ENCODE measurements at places on chromosomes 1 and 21.

DNA sequence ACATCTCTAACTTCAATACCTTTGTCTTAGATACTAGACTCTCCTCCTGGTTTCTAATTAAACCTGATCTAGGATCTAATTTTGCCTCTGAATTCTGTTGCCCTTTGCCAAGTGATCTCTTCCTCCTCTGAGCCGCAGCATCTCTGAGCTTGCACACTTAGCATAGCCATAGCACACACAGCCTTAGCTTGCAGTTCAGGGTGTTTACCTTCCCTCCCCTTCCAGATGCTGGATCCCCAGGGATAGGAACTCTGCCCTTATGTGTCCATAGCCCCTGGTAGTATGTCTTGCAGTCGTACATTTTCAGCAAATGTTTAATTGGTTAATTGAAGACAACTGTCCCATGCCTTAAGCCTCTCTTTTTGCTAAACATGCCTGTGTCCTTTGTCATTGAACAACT is 30.3 kb downstream of the SELL start:
- no peak for DNase-seq

GRCh38 chr21:46553993-46554392 is 50.9 kb downstream of the S100B start:
- DNase-seq, result no peak

GRCh38 chr1:214685906-214686305 is 82.9 kb downstream of the CENPF start:
- no peak for DNase-seq

- no peak for DNase-seq
Observed at GRCh38 chr1:52556641-52557360, 3.9 kb upstream of the TUT4 start.

GRCh38 chr1:59504276-59504675 is 207.4 kb downstream of the FGGY start:
- no peak for DNase-seq

- no peak for DNase-seq
Observed at GRCh38 chr1:235854347-235854746, 12.4 kb downstream of the LYST start.

- no peak for DNase-seq
Observed at GRCh38 chr1:117003223-117003875, 1.8 kb downstream of the CD101 start.

DNA sequence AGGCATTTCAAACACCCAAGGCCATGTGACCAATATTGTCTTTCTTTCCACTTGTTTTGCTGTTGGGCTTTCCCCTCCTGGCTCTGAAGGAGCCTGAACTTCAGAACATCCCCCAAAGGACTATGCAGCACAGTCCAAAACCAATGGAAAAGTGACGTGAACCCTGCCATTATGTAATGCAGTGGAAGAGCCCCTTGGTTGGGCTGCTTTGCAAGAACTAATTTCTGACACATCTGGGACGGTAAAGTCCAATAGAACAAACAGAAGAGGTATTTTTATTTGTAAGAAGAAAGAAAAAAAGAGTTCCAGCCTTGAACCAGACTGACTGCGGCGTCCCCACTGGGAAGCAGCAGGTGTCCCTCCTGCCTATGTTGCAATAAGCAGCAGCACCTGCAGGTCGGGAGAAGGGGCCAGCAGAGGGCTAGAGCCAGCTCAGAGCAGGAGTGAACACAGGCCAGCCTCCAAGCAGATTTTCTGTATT is 116.7 kb downstream of the CDC7 start:
- no peak for DNase-seq

DNA sequence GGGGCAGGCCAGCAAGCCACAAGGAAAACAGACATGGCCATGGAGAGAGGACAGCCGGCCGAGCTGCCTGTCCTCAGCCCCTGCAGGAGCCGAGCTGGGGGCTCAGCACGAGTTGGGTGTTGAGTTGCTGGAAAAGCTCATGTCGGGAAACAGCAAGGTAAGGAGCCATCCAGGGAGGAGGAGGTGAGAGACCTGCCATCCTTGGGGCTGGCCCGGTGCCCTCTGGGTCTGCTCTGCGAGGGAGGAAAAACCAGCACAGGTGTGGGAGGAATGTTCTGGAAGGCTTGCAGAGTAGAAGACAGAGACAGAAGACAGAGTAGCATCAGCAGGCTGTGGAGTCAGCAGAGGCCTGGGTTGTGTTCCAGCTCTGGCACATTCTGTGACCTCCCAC is 548.8 kb downstream of the PTPRU start:
- DNase-seq, result no peak

DNA sequence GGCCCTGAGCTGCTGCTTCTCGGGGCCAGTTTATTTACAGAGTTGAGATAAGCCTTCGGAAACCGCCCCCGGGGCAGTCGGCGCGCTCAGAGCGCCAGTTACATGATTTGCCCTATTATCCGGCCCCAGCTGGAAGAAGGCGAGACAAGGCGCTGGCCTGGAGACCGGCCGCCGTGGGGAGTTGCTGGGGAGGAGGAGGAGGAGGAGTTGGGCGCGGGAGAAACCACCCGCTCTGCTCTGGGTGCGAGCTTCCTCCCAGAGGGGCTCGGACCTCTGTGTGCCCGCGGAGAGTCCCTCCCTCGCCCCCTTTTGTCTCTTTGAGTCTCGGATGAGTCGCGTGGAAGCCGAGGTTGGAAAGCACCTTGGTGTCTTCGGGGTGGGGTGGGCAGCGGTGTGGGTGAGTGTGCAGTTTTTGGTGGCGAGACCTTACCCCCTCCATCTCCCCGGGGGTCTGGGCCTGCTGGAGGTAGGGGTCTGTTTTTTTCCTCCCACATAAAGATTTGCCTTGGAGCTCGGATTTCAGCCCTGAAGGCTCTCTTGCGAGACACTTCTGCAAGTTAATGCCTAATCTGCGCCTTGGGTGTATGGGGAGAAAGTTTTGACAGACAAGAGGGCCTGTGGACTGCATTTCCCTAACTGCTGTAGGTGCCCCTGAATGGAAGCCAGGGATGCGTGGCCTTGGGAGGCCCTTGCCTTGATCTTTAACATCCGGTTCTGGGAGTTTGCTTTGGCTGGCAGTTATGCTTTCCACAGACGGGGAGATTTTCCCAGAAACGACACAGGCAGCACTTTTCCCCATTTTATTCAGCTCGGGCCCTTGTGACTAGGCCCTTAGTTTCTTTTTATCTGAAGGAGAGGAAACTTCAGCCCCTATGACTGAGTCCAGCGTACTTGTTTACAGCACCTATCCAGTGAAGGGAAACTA is 80.0 kb downstream of the NDUFS5 start:
- DNase-seq, result no peak

- no peak for DNase-seq
Observed at GRCh38 chr1:22920026-22920733, 52.5 kb downstream of the LACTBL1 start.

DNA sequence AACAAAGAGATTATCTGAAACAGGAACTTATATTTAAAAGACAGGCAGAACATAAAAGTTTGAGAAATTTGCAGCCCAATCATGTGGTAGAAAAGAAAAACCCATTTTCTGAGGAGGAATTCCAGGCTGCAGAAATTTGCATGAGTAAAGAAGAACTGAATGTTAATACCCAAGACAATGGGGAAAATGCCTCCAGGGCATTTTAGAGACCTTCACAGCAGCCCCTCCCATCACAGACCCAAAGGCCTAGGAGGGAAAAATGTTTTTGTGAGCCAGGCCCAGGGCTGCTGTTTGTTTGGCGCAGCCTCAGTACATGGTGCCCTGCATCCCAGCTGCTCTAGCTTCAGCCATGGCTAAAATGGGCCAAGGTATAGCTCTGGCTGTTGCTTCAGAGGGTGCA is 554.3 kb upstream of the CHRM3 start:
- no peak for DNase-seq

DNA sequence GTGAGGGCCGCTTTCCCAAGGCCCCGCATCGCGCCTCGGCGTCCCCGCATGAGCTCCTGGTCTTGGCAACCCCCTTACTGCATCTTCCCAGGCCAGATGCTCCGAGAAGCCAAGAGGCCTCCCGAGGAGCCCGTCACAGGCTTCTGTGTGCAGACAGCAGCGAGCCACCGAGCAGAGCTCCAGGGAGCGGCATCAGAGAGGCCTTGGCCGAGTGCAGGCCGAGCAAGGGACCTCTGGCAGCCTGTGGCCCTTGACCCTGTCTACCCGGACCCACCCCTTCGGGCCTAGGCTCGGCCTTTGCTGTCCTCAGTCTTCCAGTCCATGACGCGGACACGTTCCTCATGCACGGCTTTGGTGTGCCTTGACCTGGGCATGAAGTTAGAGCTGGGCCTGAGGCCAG is 63.5 kb downstream of the MORN1 start:
- DNase-seq, result no peak

DNA sequence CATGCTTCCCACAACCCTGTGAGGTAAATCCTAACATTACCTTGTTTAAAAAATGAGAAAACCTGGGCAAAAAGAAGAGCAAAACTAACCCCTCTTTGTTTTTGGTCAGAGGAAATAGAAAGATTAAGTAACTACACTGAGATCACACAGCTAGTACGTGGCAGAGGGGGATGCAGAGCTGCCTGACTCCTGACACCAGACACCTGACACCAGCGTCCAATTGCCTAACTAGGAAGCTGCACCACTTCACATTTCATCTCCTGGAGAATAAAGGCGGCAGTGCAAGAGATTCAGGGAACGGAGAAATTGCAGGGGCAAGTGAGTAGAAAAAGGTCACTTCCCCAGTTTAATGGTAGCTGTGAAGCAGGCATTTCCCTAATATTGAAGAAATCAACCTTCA is 229.3 kb upstream of the PTBP2 start:
- DNase-seq, result no peak

- no peak for DNase-seq
Observed at GRCh38 chr1:152543820-152544219, 22.8 kb downstream of the LCE3E start.

DNA sequence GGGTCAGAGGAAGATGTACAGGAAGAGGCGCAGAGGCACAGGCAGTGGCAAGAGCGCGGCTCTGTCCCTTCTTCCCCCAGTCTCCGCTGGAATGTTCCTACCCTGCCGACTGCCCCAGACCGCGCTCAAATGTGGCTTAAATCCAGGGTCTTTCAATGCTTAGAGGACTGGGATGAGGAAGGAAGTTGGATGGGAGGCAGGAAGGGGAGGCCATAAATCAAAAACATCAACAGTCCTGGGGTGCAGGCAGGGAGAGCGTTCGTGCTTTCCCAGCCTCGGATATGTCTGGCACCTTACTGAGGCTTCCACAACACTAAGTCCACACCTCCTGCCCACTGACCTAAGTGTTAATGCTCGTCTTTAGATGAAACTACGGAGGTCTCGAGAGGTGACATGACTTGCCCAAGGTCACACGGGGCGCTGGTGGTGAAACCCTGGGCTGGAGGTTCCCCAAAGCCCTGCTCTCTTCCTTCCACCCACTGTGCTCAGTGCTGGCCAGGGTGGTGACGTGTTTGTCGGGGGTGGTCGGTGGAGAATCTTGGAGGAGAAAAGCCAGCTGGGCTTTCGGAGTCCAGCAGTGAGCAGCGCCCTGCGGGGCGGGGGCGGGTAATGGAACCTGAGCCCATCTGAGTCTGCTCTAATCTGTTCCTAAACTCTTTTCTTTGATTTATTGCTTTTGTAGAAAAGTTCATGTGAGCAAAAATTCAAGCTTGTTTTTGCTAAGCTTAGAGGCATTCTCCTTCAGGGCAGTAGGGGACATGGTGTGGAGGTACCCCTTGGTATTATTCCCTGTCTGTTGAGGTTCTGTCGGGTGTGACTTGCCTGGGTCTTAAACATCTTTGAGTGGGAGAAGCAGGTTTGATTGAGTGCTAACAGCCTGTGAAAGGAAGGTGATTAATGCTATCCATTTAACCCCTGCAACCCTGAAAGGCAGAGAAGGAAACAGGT is 708 bp downstream of the CDA start:
- no peak for DNase-seq

GRCh38 chr21:41784456-41785102 is 17.7 kb upstream of the RIPK4 start:
- no peak for DNase-seq

DNA sequence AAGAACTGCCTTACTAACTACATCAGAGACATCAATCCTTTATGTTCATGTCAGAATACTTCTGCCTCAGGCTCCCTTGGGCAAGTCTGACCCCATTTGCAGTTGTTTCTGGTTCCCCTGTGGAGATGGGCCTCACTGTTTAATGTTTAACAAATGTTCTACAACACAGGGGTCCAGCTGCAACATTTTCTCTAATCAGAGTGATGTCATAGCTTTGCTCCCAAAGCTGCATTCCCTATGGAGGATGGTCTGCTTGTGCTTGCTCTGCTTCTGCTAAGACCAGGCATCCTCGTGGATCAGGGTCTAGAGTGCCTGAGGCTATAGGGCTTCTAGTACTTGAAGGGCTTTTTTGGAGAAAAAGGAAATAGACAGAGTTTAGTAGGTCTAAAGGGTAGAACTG is 1071.2 kb downstream of the TTLL7 start:
- no peak for DNase-seq

- DNase-seq, result no peak
Observed at GRCh38 chr1:6958407-6959030, 173.3 kb downstream of the CAMTA1 start.

DNA sequence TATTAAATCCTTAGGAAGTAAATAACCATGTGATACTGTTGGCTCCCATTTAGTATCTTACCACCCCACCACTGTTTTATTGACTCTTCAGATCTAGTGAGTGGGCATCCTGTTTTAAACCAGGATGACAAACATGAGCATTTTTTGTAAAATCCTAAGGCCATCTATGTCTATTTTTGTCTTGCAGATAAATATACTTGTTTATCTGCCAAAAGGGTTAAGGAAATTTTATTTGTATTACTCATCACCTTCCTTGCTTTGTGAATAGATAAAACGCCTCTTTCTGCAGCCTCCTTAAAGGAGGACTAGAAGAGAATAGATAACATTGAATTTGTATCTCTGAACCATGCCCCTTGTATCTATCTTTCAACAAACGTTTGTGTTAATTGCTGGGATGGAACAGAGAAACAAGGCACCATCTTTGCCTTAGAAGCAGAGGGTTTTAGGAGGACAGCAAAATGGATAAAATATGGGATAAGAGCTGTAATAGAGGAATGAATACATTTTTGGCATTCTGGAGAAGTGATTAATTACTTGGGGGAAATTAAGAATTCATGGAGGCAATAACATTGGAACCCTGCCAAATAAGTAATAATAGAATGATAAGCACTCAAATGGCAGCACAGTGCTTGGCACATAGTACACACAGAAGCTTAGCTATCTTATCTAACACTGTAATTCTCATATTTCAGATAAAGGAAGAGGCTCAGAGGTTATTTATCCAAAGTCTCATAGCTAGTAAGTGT is 14.7 kb downstream of the YTHDF2 start:
- DNase-seq, result no peak

- peak; percentile 32 for DNase-seq
Observed at GRCh38 chr1:235074523-235075047, 54.1 kb downstream of the TOMM20 start.

GRCh38 chr1:31625561-31626222 is 8.2 kb downstream of the HCRTR1 start:
- no peak for DNase-seq

GRCh38 chr1:40739455-40740008 is 44.1 kb upstream of the KCNQ4 start:
- no peak for DNase-seq

DNA sequence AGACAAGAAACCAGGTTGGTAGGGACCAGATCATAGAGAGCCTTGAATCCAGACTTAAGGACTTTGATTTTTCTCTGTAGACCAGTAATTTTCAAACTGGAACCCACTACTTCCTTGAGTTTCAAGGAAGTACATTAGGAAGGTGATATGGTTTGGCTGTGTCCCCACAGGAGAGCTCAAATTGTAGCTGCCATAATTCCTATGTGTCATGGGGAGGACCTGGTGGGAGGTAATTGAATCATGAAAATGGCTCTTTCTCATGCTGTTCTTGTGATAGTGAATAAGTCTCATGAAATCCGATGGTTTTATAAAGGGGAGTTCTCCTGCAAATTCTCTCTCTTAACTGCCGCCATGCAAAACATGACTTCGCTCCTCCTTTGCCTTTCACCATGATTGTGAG is 10.1 kb upstream of the PRKAA2 start:
- no peak for DNase-seq

GRCh38 chr1:55314740-55315139 is 99.6 kb upstream of the USP24 start:
- DNase-seq, result no peak

All from stimulated activated CD4-positive, alpha-beta T cell treated with anti-CD3 and anti-CD28 coated beads, Interleukin-1b, Interleukin-23, amount 100 ng/mL, for 1 hour (primary cell).